ENCODE measurements at places on chromosomes 5 and 9.

DNA sequence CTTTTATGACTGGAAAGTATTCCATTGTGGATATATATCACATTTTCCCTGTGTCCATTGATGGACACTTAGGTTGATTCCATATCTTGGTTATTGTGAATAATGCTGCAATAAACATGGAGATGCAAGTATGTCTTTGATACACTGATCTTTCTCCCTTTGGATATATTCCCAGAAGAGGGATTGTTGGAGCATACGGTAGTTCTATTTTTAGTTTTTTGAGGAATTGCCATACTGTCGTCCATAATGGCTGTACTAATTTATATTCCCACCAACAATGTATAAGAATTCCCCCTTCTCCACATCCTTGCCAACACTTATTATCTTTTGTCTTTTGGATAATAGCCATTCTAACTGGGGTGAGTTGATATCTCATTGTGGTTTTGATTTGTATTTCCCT, 54.9 kb upstream of the PITX1 start:
- no peak for DNase-seq

DNA sequence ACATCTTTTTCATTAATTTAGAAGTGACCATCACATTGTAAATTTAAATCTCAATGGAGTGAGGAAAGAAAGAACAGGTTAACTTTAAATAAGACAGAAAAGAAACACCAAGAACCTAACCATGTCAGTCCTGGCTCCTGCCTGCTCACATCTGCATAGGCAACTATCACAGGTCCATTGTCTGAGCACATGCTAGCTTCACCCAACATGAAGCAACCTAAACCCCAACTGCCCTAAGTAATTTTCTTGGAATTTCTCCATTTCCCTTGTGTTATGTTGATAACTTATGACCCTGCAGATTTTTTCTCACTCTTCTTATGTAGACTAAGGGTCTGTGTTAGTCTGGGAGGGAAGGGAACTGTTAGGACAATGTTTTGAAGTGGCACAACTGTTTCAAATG, 2205.8 kb upstream of the ACO1 start:
- no peak for DNase-seq

DNA sequence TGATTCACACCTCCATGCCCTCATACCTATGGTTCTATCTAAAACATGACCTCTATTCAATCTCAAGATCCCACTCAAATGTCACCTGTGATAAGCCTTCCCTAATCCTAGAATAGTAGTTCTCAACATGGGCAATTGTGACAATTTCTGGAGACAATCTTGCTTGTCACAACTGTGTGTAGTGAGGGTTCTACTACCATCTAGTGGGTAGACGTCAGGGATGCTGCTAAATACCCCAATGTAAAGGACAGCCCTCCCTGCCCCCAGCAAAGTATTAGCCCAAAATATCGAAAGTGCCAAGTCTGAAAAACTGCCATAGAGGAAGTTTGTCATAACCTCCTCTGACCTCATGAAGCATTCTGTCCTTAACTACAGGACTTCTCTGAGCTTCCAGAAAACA, 32.0 kb downstream of the TBCA start:
- no peak for DNase-seq

GRCh38 chr5:66230551-66230950, 86.5 kb downstream of the SREK1 start:
- DNase-seq, result no peak

DNA sequence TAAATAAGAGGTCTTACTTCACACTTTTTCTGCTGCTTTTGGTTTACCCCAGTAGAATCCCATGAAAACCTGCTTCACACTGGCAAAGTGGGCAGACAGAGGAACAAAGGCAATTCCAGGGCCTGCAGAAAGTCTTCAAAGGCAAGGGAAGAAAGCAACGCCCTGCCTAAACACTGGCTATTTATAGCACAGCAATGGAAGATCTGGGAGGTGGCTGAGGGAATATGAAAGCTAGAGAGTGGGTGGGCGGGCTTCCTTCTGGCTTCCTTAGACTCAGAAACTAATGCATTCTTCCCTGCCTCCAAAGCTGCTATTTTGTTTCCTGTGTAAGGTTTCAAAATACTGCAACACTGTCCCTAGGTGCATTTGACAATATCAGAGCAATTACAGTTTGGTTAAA, 46.8 kb downstream of the ELAVL2 start:
- DNase-seq, result peak; percentile 5

- DNase-seq, result no peak
Observed at GRCh38 chr9:89996773-89997172, 392.0 kb downstream of the GADD45G start.

DNA sequence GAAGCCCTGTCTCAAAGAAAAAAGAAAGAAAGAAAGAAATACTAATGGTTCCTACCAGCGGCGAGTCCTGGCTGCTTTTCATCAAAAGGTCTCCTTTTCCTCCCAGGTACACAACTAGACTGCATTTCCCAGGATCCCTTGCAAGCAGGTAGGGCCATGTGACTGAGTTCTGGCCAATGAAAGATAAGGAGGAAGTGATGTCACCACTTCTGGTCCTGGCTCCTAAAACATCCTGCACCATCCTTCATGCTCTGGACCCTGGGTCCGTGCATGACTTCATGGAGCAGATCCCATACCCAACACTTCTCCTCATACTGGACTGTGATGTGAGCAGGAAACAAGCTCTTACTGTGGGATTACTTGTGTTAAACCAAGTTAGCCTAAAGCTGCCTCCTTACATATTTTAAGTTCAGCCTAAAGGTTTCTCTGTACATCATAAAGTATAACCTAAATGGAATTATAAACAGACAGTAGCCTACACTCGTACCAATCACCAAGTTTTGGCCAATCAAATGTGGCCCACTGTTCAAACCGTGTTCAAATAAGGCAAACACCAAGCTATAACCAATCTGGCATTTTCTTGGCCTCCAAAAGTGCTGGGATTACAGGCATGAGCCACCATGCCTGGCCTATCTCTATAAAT, 30.2 kb upstream of the FUBP3 start:
- no peak for DNase-seq

DNA sequence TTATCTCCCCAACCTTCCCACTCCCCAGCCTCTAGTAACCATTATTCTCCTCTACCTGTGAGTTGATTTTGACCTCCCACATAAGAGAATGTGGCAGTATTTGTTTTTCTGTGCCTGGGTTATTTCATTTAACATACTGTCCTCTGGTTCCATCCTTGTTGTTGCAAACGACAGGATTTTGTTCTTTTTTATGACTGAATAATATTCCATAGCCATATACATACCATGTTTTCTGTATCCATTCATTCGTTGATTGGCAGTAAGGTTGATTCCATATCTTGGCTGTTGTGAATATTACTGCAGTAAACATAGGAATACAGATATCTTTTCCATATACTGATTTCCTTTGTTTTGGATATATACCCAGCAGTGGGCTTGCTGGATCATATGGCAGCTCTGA, 20.8 kb downstream of the GPBP1 start:
- no peak for DNase-seq

DNA sequence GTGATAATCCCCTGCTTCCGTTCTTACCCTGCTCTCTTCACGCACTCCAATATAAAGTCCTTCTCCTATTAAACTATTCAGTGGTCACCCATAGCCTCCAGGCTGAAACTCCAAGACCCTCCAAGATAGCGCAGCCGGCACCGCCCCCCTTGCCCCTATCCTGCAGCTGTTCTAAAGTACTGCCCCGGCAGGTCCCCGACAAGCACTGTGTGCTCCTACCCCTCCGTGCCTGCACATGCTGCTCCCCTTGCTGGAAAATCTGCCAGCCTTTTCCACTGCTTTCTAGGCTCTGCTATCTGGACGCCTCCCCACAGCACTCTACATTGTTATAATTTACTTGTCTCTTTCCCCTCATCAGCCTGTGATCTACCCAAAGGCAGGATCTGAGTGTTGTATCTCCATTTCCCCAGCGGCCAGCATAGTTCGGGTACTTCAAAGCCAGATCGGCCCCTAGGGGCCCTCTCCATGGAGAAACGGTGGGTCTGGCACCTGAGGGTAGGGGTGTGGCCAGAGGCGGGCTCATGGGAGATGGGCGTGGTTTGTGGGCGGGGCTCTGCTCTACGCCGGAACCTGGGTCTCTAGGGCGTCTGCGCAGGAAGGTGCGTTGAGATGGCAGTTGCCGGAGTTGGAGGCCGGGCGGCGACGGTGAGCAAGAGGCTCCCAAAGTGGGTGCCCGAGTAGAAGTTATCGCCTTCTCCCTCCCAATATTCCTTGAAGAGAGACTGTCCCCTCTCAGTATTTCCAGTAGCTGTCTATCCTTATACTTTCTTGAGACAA, 83.5 kb upstream of the RUSC2 start:
- DNase-seq, result peak; percentile 83

DNA sequence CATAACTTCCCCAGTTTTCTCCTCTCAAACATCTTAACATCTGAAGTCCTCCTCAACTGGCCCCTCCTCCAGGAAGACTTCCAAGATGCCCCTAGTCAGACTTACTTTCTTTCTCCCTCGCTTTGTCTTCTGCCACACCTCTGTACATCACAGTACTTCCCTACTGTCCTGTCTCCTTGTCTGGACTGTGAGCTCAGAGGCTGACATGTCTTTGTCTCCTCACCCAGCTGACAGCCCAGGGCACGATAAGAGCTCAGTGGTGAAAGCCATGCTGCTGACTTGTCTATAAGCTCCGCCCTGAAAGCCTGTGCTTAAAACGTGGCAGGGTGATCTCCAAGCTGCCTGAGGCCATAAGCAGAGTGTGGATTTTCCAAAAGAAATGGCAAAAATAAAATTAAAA, 33.0 kb upstream of the SLC25A51 start:
- DNase-seq, result no peak
